ENCODE measurements at places on chromosomes 2 and 18.
A peak's percentile ranks its signal among the peaks of the same experiment; 100 is the strongest.

DNA sequence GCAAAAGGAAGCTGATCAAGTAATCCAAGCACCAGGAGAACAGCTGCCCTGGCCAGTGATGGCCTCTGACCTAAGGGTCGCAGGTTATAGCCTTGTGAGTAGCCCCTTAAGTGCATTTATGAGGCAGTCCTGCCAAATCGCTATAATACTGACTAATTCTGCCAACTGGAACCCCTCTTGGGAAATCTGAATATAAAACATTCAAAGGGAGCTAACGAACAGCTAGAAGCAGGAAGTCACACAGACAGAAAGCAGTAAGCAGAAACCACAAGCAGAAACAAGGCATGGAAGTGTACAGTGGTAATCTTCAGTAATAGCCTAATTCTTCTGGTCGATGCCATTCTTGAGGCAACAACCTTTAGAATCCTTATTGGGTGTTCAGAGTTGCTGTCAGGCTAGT is 521.3 kb downstream of the METTL4 start:
- DNase-seq = no peak

- peak; percentile 60 for DNase-seq
Measured at GRCh38 chr2:15965564-15966019, 25.2 kb downstream of the MYCN start.

DNA sequence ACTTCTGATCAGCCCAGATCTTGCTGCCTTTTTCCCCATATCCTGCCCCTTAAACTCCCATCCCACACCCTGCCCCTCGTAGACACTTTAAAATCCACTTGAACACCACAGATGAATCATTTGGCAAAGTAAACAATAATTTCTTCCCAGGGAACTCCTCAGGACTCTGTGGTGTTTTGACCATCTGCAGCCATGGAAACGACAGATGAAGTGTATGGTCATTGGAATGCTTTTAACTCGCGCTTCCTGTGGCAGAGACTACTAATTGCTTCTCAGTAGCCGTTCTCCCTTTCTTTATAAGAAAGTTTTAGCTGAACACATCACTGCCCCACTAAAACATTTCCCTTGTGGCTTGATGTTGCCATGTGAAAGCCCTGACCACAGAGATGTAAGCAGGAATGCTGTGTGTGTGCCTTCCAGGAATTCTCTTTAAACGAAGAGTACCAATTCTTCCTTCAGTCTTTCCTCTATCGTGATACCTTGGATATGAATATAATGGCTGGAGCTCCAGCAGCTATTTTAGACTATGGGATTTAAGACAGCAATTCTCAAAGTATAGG is 92.7 kb upstream of the PARD3B start:
- DNase-seq = no peak

- no peak for DNase-seq
Measured at GRCh38 chr2:84247532-84247931, 211.5 kb downstream of the SUCLG1 start.

DNA sequence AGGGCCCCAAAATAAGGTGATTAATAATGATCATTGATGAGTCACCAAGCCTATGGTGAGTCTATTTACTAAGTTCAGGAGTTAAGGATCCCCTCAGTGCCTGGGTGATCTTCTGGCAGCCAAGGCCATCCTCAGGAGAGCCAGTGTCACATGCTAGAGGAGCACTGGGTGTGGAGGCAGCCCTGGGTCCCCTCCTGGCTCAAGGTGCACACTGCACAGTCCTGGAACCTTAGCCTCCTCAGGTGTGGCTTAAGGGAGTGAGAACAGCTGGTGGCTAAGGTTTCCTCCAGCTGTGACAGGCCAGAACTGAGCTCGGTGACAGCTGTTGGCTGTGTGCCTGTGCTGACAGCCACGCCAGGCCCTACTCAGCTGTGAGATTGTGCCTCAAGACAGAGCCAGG is 52.1 kb upstream of the ACAA2 start:
- DNase-seq = peak; percentile 4

DNA sequence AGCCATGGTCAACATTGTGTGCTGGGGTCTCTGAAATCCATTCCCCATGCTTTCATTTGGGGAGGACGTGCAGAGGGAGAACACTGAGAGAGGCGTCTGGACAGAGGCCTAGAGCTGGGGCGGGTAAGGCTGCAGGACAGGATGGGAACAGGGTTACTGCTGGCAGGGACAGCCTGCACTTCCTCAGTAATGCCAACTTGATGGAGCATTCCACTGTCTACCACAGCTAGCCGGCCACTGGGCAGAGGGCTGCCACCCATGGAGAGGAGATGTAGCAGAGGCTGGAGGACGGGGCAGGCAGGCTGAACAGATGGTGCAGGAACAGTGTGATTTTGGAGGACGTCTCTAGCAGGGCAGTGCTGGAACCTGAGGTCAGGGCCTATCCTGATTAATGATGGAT is 29.3 kb downstream of the MRPL33 start:
- DNase-seq = no peak

- DNase-seq = no peak
Measured at GRCh38 chr2:150647943-150648342, 160.5 kb upstream of the RND3 start.

GRCh38 chr2:176830362-176830761 is 382.2 kb upstream of the HNRNPA3 start:
- DNase-seq = no peak

DNA sequence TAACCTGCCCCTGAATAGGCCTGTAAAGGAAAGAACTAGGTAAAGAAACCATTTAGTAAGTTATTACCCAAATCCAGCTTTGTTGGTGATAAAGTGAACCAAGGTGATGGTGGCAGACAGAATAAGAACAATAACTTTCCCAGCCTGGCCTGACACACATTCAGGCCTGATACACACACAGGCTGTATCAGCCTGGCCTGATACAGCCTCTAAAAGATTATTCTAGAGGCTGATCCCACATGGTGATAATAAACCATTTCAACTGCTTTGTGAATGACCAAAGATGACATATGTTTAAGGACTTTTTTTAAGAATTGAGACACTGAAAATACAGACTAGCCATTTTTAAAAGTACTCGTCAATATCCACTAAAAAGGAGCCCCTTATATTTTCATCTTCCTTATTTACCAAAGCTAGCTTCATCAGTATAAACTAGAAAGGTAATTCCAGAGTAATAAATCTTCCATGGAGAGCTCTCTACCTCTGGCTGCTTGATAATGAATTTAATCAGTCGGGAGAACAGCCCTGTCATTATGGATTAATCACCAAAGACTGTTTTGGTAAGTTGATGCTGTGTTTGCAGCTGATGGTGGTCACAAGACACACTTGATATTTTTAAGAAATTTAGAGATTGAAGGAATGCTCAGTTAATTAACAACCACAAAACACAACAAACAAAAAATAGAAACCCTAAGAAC is 77.2 kb downstream of the SLC8A1 start:
- no peak for DNase-seq

DNA sequence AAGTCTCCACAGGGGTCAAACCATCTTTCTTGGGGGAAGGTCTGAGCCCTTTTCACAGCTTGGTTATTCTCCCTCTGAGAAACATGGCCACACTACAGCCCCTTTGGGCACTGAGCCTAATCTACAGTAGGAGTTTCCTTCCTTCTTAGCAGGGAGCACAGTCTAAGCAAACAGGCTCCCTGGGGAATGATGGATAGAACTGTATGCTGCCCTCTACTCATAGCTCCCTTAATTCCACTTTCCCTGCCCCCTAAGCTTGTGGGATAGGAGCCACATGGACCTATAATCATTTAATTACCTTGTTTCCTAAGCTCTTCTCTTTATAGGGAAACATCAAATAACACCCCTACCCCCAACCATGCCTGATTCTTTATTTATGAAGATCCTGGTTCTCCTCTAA is 442.1 kb upstream of the MEX3C start:
- DNase-seq = no peak

DNA sequence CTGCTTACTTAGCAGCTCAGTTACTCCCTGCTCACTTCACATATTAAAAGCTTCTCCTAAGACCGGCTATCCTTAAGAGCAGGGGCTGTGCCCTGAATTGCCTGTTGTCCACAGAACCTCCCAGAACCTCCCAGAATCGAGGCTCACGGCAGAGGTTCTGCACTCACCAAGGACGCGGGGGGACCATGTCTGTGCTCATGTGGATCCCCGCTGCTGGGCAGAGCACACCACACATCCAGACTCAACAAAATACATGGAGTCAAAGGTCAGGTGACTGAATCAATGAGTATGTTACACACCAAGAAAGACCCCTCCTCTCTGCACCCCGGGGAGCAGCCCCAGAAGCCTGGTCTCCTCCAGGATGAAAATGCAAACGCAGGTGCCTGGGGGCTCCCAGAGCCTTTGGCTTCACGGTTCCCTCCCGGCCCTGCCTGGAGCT is 149.0 kb downstream of the MBP start:
- no peak for DNase-seq

DNA sequence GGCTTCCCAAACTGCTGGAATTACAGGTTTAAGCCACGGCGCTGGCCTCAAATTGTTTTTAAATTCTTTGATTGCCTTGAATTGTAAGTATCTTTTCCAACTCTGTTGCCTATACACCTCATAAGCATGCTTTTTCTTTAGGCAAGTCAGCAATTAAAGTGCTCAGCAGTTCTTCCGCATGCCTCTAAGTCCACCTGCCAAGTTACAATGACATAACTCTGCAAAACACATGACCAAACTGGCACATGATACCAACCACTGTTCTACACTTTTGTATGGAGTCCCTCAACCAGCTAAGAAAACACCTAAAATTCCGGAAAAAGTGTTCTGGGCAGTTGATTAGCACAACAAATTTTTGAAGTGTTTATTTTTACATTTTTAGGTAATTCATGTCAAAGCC is 5.1 kb downstream of the TXNL4A start:
- no peak for DNase-seq

DNA sequence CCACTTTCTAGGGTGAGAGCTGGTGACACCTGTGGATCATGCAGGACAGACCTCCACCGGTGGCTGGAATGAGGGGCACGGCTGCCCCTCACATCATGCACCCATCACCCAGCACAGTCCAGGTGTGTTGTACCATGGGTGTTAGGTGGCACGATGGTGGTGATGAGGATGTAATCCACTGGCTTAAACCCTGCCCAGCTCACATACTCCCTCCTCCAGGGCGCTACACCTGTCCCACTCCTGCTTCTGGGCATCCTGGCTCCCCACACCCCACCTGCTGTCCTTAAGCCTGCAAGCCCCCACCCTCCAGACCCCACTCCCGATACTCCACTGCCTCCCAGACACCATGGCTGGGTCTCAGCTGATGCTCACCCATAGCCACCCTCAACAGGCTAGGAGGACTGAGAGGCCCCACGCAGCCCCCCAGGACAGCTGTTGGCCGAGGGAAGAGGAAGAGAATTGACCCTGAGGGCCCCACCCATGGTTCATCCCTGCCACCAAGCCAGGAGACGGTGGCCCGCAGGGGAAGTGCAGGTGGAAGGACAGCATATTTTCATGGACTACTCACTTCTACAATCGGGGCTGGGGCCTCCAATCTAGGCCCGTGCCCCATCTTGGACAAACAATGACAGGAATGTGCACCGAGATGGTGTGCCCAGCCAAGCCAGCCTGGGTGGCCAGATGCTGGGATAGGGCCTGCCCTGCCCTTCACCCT is 34.3 kb downstream of the MAL start:
- no peak for DNase-seq

GRCh38 chr2:44233450-44234128 is 41.7 kb upstream of the SLC3A1 start:
- DNase-seq = no peak

- DNase-seq = peak; percentile 75
Measured at GRCh38 chr18:59056706-59057492, 82.8 kb upstream of the SEC11C start.

DNA sequence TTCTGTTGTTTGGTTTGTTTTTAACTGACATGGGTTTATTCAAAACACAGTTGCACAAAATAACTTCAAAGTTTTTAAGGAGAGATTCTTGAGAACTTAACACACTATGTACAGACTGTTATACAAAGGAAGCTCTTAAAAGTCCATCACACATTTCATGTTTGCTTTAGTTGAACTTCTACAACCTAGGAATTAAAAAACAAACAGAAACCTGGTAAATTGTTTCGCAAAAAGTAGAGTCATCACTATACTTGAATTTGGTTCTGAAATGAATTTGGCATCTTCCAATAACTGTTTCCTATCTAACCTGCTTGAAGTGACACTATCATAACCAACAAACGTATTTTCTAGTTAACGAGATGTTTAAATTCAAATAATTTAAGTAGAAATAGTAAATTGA is 21.8 kb downstream of the TRIP12 start:
- peak; percentile 58 for DNase-seq

DNA sequence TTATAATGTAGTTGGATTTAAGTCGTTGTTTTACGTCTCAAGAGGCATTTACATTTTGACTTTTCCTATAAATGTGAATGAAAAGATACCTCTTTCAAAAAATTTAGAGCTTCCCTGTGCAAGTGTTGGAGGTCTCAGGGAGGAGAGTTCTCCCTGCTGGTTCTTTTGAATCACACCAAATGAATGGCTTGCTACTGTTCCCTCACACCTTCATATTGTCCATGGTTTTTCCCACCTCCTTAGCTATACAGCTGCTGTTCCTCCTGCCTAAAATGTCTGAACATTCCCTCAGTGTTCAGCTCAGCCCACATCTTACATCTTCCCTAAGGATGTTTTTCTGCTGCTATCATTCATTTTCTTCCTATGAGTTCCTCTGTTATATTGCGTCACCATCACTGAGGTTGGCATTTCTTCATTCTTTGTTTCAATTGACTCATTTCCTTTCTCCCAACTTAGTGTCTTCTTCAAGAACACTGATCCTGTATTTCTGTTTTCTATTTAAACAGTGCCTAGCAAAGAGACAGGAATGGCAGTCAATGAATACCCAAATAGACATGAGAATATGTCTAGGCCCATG is 46.0 kb downstream of the COX7A2L start:
- peak; percentile 24 for DNase-seq

GRCh38 chr2:241858206-241859016 is at the start of gene PDCD1:
Gene PDCD1, minus strand, starts transcription at chr2:241858894. Its CDS starts 56 bp downstream, at chr2:241858838.
- DNase-seq = peak; percentile 84

DNA sequence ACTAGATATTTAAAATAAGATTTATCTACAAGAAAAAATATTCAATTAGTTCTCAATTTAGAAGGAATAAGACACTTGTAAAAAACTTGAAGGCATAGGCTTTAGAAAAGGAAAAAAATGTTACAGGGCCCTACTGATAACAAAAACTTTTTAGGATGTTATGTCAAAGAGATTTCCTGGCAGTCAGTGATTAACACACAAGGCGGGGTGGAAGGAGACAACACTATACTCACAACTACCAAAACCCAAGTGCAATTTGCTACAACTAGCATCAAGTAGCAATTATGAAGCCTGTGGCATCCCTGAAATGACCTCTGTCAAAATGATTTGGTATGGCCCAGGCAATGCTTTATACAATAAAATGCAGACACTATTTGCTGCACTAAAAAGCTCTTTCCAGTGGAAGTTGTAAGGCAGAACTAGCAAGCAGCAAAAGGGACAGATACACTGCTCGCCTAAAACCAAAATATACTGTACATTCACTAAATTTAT is 15.3 kb downstream of the STRN start:
- no peak for DNase-seq

DNA sequence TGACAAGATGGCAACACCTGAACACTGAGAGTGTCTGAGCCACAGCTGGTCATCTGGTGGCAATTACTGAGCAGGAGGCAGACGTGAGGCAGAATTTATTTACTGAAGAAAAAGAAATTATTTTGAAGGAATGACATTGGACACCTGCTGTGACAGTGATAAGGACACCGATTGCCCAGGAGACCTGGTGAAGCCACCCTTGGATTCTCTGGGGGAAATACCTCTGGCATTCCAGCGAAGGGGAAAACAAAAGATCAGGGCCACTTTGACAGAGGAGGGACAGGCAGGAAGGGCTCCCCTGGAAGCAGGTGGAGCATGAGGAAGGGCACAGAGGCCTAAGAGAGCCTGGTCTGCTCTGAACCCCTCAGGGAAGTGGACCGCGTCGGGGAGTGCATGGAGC is 85.4 kb upstream of the ALPP start:
- no peak for DNase-seq
